ENCODE measurements at places on chromosomes 5 and 9.

DNA sequence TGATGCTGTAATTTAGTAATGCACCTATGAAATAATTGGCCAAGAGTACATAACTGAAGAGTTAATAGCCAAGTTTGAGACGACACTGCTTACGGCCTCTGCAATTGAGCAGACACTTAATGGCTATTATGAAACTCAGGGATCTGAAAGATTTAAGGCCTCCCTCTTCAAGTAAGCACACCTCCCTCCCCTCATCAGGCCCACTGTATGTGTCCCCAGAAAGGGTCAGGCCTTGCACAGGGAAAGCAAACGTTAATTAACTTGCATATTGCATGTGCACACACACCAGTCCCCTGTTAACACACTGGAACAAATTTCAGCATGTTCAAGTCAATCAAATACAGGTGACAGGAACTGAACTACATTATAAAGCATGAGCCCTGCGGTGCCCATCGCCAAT is 163.6 kb downstream of the SPOCK1 start:
- no peak for DNase-seq

- DNase-seq = no peak
Observed at GRCh38 chr5:77301447-77301883, 91.0 kb downstream of the PDE8B start.

GRCh38 chr9:83142389-83142788 is 79.4 kb upstream of the RASEF start:
- DNase-seq = no peak

DNA sequence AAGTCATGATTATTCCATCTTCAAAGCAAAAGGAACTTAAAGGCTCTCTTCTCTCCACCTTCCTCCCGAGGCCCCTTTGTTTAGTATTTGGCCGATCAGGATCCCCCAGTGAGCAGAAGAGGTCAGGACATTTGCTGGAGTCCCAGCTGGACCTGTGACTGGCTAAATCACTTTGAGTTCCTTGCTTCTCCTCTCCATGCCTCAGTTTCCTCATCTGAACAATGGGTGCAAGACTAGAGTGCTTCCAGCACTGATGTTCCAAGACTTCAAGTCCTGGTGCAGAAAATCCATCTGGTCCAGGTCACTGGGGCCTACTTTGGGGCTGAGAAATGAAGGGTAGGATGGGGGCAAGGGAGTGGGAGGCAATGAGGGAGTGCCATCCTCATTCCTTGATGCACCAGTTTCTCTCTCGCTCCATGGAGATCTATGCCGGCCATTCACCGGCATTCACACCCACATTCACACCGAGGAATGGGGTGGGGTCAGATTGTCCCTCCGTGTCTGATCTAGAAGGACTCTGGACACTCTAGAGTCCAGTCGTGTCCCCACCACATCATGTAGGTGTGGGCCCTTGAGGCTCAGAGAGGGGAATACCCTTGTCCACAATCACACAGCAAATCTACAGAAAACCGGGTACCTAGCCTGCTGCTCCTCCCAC is 38.7 kb upstream of the IL17B start:
- no peak for DNase-seq

DNA sequence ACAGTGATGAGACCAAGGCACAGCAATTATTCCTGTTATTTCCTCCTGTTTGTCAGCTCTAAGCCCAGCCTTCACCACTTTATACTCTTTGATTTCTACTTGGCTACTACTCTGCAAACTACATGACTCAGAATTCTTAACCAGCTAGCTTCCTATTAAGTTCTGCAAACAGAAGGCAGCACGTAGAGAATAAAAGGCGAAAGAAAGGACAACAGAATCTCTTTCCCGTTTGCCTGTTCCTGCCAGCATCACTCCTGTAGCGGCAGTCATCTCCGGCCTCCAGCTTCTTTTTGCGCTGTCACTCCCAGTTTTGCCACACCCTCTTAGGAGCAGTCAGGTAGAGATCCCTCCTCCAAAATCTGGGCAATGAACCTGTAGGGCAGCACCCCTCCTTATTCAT is 29.9 kb downstream of the DPYSL3 start:
- DNase-seq = no peak

- no peak for DNase-seq
Observed at GRCh38 chr9:83560169-83560826, 22.1 kb upstream of the FRMD3 start.

GRCh38 chr9:93815135-93815534 is 140.0 kb downstream of the BARX1 start:
- no peak for DNase-seq

DNA sequence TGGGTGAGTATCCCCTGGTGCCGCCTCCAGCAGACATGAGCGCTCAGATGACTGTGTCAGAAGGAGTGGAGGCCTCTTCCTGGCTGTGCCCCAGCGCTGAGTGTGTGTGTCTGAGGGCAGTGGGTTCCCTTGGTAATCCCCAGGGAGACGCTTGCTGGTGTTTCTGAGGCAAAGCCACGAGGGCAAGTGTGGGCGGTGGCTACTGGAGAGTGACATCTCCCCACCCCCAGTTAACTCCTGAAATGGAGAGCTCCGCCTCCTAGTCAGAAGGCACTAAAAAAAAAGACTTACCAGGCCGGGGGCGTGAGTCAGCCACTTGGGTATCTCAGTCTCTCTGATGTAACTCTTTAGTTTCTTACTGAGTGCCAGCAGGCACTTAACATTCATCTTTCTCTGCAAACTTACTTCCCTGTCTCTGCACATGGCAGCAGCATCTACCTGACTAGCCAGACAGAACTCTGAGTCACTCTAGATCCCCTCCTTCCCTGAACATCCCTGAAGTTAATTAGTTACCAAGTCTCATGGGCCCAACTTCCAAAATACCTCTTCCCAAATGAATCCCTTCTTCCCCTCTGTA is 19.3 kb downstream of the ORM2 start:
- no peak for DNase-seq

- no peak for DNase-seq
Observed at GRCh38 chr5:164289526-164289925, 784.1 kb downstream of the MAT2B start.

All from mesothelial cell of epicardium (in vitro differentiated cells).